ENCODE measurements at places on chromosomes 7 and 10. TPM values are rescaled to one million over a fixed set of nuclear protein-coding genes. Genes with fewer than 3 reads are reported as not detected.

- peak; percentile 11 for DNase-seq
Measured at GRCh38 chr7:40315277-40315676, 180.5 kb downstream of the SUGCT start.

DNA sequence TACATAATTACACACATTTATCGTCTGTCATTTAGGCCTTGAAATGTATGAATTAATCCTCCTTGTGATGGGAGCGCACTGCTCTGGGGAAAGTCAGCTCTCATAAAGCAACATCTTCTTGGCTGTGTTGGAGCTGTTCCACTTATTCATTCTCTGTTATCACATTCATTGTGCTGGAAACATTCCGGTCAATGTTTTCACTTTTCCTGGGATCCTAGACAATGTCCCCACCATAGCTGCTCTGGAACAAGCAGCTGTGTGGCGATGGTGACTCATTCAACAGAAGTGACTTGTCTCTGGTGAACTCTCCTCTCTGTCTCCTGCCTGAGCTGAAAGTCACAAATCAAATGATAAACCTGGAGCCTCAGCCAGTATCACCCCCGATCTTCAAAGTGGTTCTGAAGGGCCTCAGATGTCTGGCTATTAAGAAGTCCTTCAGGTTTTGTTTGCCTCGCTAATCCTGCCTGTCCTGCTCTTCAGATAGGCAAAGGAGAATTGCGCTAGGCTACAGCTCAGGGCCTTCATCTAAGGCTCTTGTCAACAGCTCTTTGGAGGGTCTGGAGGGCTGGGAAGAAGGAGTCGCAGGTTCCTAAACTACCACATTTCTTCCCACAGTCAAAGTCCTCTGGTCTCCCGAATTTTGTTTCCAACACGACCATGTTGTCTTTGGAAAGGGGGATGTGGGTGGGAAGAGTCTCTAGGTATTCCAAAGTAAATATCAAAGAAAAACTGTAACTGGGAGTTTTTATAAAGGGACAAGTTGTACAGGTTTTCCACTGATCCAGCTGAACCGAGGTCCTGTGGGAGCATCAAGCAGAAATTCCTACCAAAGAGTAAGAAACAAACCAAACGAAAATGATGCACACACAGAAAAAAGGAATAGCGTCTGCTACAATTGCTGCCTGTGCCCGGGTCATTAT, 29.3 kb downstream of the KLF6 start:
- peak; percentile 74 for DNase-seq

GRCh38 chr7:139218173-139218572, 12.9 kb upstream of the UBN2 start:
- no peak for DNase-seq

DNA sequence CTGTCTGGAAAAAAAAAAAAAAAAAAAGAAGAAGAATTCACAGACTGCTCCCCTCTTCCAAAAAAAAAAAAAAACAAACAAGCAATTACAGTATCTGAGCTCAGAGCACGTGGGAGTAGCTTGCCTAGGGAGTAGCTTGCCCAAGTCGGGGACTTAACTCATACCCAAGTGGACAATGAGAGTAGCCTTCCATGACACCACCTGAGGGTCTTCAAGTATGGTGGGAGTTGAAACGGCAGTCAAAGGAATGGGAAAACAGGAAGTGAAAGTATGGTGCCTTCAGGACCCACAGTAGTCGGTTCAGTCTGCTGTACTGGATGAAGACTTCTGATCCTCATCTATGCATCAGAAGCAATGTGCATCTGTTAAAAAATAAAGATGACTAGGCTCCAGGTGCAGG, 10.6 kb downstream of the VOPP1 start:
- no peak for DNase-seq

GRCh38 chr7:3154881-3155494, 111.3 kb upstream of the CARD11 start:
- peak; percentile 52 for DNase-seq

- no peak for DNase-seq
Measured at GRCh38 chr10:22583683-22584082, 130.7 kb downstream of the PIP4K2A start.

GRCh38 chr7:43931346-43931745, 5.1 kb downstream of the UBE2D4 start:
- no peak for DNase-seq

DNA sequence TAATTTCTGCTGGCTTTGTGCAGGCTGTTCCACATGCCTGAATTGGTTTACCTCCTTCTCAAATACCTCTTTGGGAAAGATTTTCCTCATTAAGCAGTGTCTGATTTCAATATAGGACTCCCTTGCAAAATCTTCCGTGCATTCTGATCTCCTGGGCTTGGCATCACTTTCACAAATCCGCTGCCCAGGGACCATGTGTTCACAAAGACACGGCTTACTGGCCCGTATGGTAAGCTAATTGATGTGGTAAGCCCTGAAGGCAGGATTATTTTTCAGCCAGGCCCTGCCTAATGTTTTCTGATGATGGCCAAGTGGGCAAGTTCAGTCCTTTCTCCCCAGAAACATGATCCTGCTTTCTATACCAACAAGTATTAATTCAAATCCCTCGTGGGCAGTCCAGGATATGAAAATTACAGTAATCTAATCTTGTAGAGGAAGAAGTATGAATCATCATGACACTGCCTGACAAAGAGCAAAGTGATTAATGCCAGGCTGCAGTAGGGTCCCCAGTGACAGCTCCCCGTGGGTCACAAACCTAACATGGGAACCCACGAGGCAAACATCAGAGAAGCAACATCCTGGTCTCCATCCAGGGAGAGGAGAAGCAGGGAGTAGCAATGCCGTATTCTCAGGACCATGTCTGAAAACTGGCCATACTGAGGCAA, 11.6 kb upstream of the SVIL start:
- peak; percentile 72 for DNase-seq

DNA sequence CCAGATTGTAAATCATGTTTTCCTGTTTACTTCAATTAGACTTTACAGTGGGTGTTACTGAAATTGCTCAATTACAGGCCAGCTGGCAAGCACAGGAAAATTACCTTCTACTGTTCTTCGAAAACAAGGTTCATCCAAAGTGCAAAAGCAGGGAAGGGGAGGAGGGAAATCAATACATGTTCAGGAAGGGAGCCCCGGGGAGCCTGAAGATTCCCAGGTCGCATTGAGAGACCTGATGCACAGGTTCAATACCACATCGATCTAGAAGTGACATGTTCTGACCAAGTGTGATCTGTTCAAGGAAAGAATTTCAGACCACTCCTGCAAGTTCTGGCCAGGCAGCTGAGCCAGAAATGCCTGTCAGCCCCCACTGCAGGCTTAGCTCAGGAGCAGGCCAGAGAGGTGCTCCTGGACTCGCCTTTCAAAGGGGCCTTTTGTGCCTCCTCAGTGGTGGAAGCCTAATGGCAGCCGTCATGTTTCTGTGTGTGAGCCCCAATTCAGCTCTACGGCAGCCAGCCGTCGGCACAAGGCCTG, 35.9 kb downstream of the FAM53B start:
- no peak for DNase-seq

- DNase-seq, result no peak
Measured at GRCh38 chr7:99141334-99141733, 2.6 kb downstream of the SMURF1 start.

DNA sequence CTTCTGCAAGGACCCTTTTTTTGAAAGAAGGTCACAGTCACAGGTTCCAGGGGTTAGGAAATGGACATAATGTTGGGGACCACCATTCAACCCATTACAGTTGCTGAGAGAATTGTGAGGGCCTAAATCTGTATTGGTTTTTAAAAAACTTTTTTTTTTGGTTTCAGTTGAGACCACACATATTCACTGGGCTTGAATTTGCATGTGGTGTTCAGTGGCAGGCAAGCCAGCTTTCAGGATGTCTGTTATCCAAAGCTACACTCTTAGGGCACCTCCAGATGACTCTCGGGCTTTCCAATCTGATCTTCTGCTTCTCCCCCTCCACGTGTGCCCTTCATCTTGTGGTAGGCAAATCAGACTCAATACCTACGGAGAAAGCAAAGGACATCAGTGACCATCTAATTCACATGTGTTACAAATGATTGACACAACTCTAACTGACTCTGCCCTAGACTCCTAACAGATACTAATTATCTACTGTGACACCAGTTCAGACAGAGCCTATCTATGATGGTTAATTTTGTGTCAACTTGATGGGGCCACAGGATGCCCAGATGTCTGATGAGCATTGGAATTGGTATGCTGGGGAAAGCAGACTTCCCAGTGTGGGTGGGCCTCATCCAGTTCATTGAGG, 93.3 kb upstream of the ELMO1 start:
- no peak for DNase-seq

- no peak for DNase-seq
Measured at GRCh38 chr10:18195060-18195799, 55.0 kb downstream of the CACNB2 start.

DNA sequence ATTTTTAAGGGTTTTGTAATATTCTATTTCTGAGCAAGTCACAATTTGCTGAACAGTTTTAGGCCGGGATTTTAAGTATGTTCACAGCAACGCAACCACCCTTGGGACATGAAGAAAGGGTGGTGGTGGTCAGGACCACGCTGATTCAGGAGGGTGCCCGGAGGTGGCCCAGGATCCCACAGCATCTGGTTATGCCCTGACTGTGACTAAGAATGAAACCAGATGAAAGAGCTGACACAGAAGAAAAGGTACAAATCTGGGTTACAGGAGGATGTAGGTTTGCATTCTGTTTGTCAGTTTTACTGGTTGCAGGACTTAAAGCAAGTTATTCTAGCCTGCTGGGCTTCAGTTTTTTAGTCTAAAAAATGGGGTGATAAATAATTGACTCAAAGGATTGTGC, 279.7 kb downstream of the CCSER2 start:
- no peak for DNase-seq

- DNase-seq, result peak; percentile 25
Measured at GRCh38 chr10:35517431-35518181, 87.5 kb upstream of the GJD4 start.

DNA sequence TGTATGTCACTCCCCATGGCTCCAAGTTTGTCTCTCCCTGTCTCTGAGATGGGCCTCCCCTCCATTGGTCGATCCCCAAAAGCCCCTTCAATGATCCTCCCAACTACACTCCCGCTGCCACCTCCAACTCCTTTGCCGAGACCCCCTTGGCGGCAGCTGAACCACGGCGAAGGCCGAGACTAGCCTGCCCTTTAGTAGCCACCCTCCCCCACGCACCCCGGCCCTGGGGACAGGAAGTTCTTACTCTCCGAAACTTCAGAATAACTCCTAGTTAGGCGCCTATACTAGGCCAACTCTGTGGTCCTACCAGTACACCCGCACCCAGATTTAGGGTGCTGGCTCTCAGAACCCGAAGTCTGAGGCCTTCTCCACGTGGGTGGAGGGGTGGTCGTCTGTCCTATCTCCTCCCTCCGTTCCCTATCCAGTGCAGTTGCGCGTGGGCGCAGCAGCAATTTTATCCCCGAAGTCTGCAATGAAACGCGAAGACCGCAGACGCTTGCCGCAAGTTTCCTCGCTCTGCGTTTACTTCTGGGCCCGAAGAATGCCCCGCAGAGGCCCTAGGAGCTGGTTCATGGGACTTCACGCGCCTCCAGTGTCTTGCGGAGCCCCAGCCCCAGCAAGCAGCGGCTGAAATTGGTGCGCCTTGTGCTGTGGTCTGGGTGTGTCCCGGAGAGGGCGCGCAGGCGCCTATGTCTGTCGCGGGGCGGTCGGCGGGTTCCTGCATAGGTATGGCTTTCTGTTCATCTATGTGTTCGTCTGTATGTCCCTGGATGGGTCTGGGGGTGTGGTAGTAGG, 82.6 kb upstream of the SLF2 start:
- no peak for DNase-seq

- DNase-seq, result no peak
Measured at GRCh38 chr10:6082496-6083395, 6.1 kb upstream of the RBM17 start.

- DNase-seq, result no peak
Measured at GRCh38 chr7:19663816-19664462, 44.9 kb downstream of the POLR1F start.

- peak; percentile 8 for DNase-seq
Measured at GRCh38 chr10:26468291-26468690, 30.1 kb downstream of the APBB1IP start.

DNA sequence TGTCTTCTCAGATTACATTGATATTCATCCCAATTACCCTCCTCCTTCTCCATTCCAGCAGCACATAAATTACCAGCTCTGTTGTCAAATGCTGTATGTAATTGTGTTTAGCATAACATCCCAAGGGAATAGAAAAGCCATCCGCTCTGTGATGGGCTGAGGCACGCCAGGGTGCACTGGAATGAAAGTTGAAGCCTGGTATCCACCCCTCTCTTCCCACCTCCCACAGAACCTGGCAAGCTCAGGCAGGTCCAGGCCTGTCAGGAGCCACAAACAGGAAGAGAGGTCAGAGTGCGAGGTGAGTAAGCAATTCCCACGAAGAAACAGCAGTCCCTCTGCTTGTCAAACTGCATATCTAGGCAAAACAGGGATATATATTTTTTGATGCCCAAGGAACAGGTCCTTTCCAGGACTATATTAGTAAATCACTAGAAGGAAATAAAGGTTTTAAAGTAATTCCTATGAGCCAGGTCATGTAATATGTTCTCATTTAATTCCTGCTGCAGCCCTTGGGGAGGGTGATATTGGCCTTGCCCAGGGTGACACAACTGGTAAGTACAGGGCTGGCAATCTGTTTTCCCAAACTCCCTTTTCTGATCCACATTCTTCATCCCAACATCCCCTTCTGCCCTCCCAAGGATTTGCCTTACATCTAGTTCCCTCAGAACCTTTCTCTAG, 155.6 kb upstream of the GHITM start:
- peak; percentile 85 for DNase-seq

DNA sequence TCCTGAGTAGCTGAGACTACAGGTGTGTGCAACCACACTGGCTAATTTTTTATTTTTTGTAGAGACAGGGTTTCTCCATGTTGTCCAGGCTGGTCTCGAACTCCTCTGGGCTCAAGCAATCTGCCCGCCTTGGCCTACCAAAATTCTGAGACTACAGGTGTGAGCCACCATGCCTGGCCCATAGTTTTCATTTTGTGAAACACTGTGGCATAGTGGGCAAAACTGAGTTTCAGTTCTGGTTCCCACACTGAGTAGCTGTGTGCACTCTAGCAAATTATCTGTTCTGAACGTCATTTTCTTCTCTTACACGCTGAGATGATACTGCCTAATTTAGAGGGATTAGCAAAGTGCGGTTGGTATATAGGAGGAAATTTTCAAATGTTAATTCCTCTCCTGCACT, 13.5 kb downstream of the ATP5MK start:
- DNase-seq, result no peak

GRCh38 chr10:76026176-76026771, 594.9 kb downstream of the LRMDA start:
- DNase-seq, result no peak

GRCh38 chr7:92698237-92698841, 108.1 kb upstream of the FAM133B start:
- peak; percentile 92 for DNase-seq

GRCh38 chr10:67695555-67695954, 440 bp downstream of the CTNNA3 start:
- DNase-seq, result no peak

- DNase-seq, result no peak
Measured at GRCh38 chr7:70042533-70042932, 444.3 kb downstream of the AUTS2 start.

The CALHM3 gene
- total RNA-seq, result not detected

The EFCAB10 gene
- total RNA-seq, result not detected

The PRRT4 gene
- 0.73 TPM for total RNA-seq

The TMEM178B gene
- total RNA-seq, result 0.07 TPM

The LIPF gene
- total RNA-seq, result not detected

The NRAP gene
- total RNA-seq, result not detected

The SPDYE2B gene
- not detected for total RNA-seq

The ADARB2 gene
- total RNA-seq, result not detected

The ANLN gene
- 133 TPM for total RNA-seq

The ZP3 gene
- 2.5 TPM for total RNA-seq

The AGMO gene
- total RNA-seq, result not detected

The RRP12 gene
- 75.5 TPM for total RNA-seq

The CLEC2L gene
- not detected for total RNA-seq

The WEE2 gene
- 0.03 TPM for total RNA-seq

The CFAP70 gene
- 0.03 TPM for total RNA-seq

The CDC14C gene
- total RNA-seq, result not detected

The CYP2C19 gene
- not detected for total RNA-seq

Measured in HT1080 (cell line).